Cortex of kidney (tissue), 1 donor: ENCODE measurements at places on chromosomes 4 and X.

GRCh38 chrX:119208401-119209057 lies 27.6 kb upstream of the PGRMC1 start:
- no peak for DNase-seq

- no peak for DNase-seq
These were observed 469 bp upstream of the GPR78 start for GRCh38 chr4:8579526-8580320.

DNA sequence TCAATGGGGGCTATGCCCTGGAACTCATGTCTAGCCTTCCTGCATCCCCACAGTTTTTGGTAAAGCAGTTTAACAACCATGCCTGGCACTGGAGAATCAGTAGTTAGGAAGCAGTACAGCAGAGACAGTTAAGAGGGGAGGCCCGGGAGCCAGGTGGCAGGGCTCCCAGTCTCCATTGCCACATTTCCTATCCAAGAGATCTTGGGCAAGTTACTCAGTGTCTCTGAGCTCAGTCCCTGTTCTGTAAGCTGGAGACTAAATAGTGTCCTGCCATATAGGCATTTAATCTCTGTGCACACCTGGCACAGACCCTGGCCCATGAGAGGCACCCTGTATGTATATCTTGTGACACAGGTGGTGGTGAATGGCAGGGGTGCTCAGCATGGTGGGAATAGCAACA lies 156.1 kb upstream of the EOLA2 start:
- no peak for DNase-seq

DNA sequence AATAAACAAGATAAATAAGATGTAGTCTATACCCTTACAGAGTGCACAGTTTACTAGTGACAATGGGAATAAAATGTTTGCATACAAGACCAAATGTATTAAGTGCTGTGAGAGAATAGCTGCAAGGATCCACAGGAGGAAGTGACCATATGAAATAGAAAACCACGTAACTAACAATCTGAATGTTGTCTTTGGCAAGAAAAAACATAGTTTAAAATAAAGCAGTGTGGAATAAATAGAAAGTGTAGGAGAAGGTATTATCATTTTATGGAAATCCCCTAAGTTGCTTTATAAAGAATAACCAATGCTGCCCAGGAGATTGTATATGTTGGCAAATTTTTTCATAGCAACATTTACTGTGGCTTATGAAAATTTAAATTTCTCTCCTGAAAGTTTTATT lies 116.1 kb downstream of the PCDH7 start:
- DNase-seq = no peak
